ENCODE measurements at places on chromosomes 4 and X. TPM values are rescaled to one million over a fixed set of nuclear protein-coding genes. Genes with fewer than 3 reads are reported as not detected.

PRRG3 gene
- 0.91 TPM for total RNA-seq

SAGE1 gene
- not detected for total RNA-seq

SPANXB1 gene
- total RNA-seq = not detected

SPARCL1 gene
- 400 TPM for total RNA-seq

SLC49A3 gene
- total RNA-seq = 8.9 TPM

GCNA gene
- total RNA-seq = 1.6 TPM

MTMR8 gene
- 13.0 TPM for total RNA-seq

PGAM4 gene
- total RNA-seq = not detected

HSFX3 gene
- not detected for total RNA-seq

GLUD2 gene
- total RNA-seq = 2.5 TPM

FAAH2 gene
- total RNA-seq = 9.1 TPM

PPP4R3C gene
- total RNA-seq = not detected

GUCY1A1 gene
- total RNA-seq = 21.0 TPM

- DNase-seq = no peak
Observed at GRCh38 chr4:67549123-67549522, 3.8 kb upstream of the CENPC start.

- DNase-seq = no peak
Observed at GRCh38 chr4:8247047-8247930, 22.3 kb upstream of the HTRA3 start.

DNA sequence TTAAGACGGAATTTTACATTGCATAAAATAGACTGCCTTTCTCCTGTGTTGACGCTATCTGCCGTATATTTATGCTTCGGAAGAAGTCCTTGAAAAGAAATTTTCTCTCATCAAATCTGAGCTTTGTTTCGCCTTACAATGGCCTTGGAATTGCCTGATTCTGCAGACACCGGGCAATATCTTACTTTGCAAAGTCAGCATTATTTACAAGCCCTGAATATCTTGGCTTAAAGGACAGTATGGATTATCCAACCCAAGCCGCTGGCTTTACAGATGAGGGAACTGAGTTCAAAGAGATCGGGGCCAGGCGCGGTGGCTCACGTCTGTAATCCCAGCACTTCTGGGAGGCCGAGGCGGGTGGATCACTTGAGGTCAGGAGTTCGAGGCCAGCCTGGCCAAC, 1.1 kb upstream of the MANBA start:
- DNase-seq = no peak

- DNase-seq = no peak
Observed at GRCh38 chr4:55530691-55531090, 16.0 kb downstream of the CLOCK start.

- DNase-seq = no peak
Observed at GRCh38 chrX:41522671-41523070, 75.5 kb downstream of the NYX start.

GRCh38 chr4:1683261-1683735, 815 bp downstream of the FAM53A start:
- DNase-seq = no peak

DNA sequence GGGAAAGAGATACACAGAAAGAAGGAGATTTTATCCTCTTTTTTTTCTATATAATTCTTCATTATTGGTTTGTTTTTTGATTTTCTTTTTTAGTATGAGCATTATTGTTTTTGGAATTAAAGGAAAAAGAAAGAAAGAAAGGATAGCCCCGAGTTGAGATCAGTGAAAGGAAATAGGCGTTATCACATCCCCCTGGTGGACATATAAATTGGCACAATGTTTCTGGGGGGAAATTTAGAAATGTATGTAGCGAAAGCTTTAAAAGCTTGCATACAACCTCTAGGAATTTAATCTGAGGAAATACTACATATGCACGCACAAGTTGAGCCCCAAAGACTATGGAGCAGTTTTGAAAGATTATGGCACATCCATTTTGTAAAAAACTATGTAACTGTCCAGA, 226.3 kb upstream of the LDB2 start:
- DNase-seq = no peak

GRCh38 chr4:123817025-123817688, 420.6 kb downstream of the SPRY1 start:
- no peak for DNase-seq

GRCh38 chr4:38113132-38113531, 152.9 kb downstream of the PTTG2 start:
- no peak for DNase-seq

GRCh38 chr4:147760695-147761094, 28.8 kb downstream of the ARHGAP10 start:
- DNase-seq = peak; percentile 60

- DNase-seq = no peak
Observed at GRCh38 chrX:50402886-50403285, 67.7 kb downstream of the DGKK start.

DNA sequence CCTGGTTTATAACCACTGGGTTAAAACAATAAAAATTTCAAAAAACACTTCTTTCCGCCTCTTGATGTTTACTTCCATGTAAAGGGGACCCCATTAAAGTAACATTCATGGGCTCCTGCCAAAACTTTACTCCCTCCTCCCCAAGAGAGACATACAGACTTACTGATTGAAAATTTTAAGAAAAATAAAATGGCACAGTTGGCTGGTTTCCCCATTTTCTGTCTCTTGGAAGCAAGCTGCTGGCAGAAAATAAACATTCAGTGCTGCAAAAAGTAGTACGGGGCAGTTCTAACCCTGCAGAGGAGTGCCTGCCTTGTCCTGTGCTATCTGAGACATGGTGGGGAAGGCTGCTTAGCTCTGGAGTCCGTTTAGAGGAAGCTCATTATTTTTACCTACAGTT, 187.3 kb upstream of the INTU start:
- DNase-seq = no peak

DNA sequence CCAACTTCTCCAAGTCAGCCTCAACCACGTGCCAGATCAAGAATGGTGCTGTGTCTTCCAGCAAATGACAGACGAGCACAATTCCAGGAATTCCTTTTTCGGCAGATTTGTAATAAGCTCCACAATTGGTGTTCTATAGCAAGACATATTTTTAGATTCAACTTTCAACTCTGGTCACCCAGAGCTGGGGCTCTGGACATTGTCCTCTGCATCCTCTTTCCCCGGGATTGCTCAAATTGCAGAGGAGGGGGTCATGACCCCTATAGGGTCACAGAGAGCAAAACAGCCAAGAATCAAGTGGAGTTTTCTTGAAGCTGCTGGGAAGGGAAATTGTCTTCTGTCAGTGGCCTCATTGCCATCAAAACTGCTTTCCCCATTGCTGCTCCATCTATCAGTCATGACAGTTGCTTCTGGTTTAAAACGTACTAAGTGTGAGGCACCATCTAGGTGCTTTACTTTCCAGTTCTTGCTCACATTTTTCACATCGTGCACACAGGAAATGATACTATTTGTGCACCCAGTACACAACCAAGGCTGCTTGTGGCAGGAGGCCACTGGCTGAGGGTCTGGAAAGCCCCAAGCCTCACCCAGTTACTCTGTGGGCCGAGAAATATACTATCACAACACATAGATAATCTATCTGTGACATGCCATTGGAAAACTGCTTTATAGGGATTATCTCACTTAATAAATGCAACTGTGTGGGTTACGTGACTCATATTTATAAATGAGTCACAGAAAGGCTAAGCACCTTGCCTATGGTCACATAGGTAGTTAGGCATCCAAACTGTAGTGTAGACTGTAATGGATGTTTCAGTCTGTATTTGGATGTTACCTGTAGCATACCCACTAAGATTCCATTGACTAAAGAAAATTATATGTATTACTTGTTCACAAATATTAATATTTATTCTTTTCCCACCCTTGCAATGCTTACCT, 91.7 kb upstream of the PHOX2B start:
- no peak for DNase-seq

DNA sequence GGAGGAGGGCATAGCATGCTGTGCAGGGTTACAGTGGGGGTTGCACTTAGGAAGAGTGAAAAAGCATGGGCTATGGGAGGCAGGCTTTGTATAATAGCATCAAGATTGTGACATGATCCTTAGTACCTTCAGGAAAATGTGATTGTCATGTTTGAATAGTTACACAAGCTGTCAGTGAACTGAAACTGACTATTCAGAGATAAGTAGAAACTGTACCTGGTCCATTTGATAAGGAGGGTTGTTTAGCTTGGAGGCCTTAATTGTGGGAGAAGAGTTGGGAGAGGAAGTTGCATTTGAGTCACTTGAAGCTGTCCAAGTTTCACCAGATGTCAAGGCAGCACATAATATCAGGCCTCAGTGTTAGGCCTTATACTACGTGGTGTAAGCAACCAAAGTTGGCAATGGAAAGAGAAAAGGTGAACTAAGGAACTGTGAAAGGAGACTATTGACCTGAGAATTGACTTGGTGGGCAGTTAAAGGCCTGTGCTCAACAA, 85.0 kb downstream of the TEX13C start:
- DNase-seq = no peak

- DNase-seq = no peak
Observed at GRCh38 chr4:40750461-40751258, 905 bp downstream of the NSUN7 start.

GRCh38 chrX:11408783-11409182, 115.6 kb downstream of the AMELX start:
- DNase-seq = no peak

- DNase-seq = no peak
Observed at GRCh38 chr4:126937846-126938422, 694.8 kb upstream of the INTU start.

DNA sequence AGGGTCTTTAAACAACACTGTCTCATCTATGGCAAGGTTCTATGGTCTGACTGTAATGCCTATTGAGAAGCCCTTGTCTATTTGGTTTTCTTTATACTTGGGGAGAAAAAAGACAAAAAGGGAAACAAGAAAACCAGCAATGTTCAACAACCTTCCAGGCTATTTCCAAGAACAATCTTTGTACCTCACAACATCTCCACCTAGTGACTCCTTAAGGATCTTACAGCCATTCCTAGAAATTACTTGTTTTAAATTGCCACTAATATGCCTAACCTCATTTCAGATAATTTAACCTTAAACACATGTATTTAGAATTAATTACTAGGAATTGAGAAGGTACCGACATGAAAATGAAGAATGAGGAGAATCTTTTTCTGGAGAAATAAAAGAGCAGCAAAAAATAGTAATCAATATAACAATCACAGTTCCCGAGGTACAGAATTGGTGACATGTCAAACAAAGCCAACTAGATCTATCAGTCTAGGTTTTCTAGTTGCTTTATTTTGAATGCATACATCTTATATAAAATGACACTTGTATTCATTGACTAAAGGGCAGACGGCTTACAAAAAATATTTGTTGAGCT, 1.6 kb upstream of the RBM46 start:
- no peak for DNase-seq

DNA sequence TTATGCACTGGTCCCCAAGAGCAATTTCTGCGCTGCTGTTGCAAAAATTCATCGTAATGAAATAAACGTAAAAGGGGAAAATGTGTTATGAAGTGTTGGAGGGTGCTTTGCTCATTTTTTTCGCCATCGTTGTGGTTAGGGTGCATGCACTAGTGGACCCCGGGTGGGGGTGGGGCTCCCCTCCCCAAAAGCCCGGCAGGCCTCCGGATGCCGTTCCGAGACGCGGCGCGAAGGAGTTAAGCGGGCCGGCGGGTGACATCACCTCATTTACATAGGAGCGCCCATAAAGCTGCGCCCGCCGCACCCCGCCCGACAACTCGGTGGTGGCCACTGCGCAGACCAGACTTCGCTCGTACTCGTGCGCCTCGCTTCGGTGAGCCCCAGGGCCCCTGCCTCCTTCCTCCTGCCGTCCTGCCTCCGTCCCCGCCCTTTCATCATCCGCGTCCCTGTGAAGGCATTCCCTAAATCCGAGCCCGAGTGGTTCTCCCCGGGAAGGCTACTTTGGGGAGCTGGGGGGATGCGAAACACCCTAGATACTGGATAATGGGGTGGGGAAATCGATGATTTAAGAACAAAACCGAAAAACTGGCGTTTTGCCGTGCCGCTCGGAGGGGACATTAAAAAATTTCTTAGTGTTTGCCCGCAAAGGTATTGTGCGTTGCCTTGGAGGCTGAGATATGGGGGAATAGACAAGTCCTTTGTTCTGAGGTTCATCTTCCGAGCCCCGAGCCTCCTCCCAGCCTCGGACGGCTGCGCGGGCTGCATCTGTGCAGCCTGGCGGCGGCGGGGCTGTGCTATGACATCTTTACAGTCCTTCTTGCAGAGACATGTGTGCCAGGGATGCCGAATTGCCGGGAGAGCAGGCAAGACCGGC, at the start of gene TMSB4X:
Gene TMSB4X, plus strand, starts transcription at position 315 of the 874 bp plus-strand sequence.
- peak; percentile 92 for DNase-seq

- no peak for DNase-seq
Observed at GRCh38 chr4:86961605-86962295, 26.9 kb downstream of the AFF1 start.

- DNase-seq = no peak
Observed at GRCh38 chrX:44874420-44875184, 1.6 kb downstream of the KDM6A start.

GRCh38 chrX:119045884-119046283, 26.9 kb upstream of the CT47C1 start:
- DNase-seq = no peak

DNA sequence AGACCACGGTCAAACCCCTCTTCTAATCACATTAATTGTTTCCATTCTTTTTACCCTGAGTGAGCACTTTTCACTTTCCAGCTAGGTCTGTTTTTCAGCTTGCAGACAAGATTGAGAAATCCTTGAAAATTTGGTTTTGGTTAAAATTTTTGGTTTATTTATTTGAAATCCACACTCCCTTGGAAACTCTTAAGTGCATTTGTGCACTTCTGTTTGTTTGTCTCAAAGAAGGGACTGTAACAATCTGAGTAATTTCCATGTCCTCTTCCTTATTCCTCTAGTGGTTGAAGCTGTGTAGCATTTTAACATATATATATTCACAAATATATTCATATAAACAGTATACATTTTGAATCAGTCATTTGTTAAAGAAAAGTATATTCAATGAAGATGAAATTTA, 333.3 kb downstream of the ANK2 start:
- DNase-seq = no peak

- no peak for DNase-seq
Observed at GRCh38 chr4:93764639-93765246, 63.8 kb upstream of the ATOH1 start.

DNA sequence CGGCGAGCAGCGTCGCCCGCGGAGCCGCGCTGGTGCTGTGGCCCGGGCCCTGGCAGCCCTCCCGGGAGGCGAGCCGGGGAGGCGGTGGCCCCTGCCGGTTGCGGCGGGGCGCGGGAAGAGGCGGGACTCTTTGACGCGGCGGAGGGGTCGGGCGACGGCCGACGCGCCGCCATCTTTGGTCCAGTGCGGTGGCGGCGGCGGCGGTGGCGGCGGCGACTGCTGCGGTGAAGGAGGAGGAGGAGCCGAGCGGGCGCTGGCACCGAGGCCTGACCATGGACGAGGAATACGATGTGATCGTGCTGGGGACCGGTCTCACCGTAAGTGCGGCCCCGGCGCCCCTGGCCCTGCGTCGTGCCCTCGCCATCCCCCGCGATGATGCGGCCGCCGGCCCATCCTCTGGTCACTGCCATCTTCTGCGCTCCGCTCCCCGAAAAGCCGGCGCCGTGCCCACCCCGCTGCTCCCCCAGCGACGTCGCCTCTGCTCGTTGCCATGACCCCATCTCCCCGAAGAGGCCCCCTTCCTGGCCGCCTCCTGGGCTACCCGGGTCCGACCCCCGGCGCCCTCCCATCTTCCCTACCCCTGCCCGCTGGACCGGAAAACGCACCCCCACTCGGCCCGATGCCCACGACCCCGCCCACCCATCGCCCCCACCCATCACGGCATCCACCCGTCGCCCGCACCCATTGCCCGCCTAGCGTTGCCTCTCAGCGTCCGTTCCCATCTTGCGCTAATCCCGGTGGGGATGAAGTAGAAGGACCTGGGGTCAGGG, at the start of gene GDI1:
Gene GDI1, plus strand, starts transcription at position 172 of the 770 bp plus-strand sequence. Its CDS starts 101 bp downstream, at position 273.
- DNase-seq = no peak
